ENCODE measurements at places on chromosomes 1 and 21.

GRCh38 chr1:162357681-162358266 is 18.9 kb downstream of the SPATA46 start:
- no peak for DNase-seq

DNA sequence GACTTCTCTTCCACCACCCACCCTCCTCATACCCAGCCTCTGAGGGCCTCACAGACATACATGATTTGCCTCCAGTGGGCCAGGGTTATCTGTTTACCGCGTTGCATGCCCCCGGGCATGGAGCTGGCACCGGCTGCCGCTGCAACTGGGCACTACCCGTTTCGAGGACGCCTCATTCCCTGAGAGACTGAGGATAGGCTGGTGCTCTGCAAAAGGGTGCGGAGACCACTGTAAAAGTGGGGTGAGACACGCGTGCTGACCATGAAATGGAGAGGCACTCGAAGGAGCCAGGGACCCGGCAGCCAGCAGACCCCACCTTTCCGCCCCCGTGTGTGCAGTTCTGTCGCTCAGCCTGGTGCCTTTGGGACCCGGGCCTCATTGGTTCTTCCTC is 20.6 kb downstream of the TP73 start:
- DNase-seq = no peak

GRCh38 chr1:200426196-200426595 is 16.4 kb upstream of the ZNF281 start:
- no peak for DNase-seq

DNA sequence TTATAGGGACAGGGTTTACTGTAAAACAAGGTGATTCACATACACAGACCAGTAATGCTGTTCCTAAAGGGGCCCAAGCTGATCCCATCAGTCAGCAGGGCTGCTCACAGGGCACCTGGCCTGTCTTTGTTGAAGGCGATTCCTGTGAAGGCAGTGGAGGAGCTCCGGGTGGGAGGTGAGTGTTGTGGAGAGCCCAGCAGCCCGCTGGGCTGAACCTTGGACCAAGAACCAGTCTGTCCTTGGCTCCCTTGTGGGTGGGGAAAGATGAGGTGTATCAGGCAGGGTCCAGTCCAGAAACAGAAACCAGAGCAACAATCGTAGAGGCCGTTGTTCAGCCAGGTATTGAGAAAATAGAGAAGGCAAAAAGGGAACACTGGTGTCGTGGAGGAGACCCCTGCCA is 12.5 kb downstream of the PDXK start:
- DNase-seq = no peak

- no peak for DNase-seq
These were observed 35.5 kb downstream of the MRAP start for GRCh38 chr21:32333953-32334673.

DNA sequence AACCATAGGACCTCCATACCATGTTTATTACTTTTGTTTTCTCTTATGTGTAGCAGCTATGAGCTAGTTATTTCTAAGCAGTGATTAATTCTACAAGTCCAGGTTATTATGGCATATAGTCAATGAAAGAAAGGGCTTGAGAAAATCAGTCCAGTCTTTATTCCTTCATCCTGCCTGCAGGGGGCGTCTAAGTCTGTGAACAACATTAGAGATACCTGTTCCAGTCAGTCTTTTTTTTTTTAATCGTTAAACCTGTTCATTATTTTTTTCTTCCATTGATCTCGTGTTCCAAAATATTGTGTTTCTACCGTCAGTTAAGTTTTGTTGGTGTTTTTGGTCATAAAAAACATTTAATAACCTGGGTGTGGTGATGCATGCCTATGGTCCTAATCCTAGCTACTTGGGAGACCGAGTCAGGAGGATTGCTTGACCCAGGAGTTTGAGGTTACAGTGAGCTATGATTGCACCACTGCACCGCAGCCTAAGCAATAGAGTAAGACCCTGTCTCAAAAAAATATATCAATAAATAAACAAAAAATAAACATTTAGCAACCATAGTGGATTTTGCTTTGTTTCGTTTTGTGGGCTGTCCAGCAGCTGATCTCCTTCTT is 29.4 kb upstream of the CD2 start:
- DNase-seq = peak; percentile 53

Measured in activated effector memory CD4-positive, alpha-beta T cell treated with Interleukin-2 at 50 U/mL for 16 hours (primary cell).